NCI-H2081 treated with DMSO at 0.1 percent for 48 hours (cell line): ENCODE measurements at places on chromosomes 11 and 22.

DNA sequence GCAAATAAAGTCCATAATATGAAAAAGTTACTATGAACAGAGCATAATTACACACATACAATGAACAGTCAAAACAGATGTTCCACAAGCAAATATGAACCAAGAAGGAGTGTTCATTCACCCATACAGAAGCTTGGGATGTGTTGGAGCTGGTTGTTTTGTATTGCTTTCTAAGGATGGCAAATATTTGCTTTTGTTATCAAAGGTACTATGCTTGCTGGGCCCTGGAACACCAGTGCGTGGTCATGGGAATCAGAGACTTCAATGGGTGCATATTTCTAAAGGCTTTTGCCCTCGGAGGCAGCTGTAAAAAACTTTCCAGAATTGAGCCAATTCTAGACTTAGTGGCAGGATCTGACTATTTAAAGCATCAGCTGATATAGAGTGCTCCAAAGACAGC, 85.1 kb downstream of the BARX2 start:
- DNase-seq: no peak

DNA sequence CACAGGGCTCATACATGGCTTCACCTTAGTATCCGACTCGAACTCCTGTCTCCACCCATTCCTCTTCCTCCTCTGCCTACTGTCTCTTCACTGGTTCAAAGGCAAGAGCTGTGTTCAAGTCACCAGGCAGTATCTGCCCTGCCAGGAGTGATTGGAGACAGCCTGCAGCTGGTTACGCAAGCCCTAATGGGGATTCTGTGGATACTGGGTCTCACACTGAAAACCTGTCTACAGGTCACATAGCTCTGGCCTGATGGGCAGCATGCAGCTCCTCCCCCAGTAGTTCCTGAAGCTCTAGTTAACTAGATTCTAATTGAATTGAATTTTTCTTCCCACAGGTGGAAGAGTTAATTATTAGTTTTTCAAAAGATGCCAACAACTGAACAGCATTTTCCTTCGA, 332.2 kb downstream of the TMEM135 start:
- no peak for DNase-seq

- no peak for DNase-seq
These were observed 40.7 kb downstream of the MYH9 start for GRCh38 chr22:36347094-36347493.

DNA sequence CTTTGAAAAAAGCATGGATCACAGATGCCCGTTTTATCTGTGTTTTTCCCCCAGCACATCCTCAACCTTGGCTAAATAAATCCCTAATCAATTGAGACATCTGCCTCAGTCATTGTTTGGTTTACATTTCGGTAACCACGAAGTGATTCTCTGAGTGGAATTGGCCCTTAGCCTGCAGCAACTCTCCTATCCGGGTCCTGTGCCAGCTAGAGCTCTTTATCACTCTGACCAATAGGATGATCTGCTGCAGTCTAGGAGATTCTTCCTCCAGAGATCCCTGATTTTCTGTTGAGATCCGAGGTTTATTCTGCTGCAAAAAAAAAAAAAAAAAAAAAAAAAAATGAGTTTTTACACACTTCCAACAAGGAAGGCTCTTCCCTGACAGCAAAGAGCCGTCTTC, 137.3 kb downstream of the KCNA4 start:
- DNase-seq: no peak

GRCh38 chr22:40410731-40411505, 40.5 kb downstream of the SGSM3 start:
- no peak for DNase-seq

DNA sequence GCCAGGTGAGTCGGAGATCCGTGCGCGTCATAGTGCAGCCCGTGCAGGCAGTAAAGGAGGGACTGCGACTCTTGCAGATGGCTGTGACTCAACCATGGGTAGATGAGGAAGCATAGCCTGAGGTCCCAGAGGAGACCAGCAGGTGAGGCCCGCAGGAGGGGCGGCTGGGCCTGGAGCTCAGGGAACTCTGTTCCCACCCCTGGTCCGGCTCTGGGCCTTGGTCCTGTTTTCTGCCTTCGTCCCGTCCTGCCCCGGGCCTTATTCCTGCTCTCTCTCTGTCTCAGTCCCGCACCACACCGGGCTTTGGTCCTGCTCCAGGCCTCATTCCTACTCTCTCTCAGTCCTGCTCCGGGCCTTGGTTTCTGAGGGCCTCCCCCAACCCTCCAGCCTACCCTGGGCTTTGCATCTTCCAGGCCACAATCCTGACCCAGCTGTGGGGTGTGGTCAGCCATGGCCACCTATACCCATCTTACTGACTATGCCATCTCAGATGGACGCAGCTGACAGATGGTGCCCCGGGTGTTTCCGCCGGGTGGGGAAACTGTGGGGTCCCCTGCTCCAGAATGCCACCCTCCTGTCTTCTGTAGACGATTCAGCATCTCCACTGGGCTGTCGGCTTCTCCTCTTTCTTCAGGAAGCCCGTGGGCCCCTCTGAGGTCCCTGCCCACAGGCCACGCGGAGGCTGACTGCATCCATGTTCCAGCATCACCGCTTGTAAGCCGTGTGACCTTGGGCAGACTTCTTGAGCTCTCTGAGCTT, 1134.1 kb downstream of the BRD1 start:
- DNase-seq: no peak

DNA sequence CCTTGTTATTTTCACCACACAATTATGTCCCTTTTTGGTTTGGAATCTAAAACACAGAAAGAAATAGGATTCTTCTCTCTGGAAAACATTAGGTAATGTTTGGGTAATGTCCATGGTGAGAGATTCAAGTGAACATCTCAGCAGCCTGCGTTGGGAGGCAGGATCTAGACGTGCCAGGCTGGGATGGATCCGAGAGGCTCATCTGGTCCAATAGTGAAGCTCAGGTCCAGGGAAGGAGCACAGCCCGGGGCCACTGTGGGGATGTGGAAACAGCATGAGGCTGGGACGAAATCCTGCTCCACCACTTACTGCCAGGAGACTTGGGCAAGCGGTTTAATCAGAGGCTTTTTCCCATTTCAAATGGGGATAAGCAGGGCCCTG, 109.9 kb downstream of the CSNK2A3 start:
- no peak for DNase-seq

- DNase-seq: no peak
These were observed 53.2 kb downstream of the ALX4 start for GRCh38 chr11:44256673-44257291.

DNA sequence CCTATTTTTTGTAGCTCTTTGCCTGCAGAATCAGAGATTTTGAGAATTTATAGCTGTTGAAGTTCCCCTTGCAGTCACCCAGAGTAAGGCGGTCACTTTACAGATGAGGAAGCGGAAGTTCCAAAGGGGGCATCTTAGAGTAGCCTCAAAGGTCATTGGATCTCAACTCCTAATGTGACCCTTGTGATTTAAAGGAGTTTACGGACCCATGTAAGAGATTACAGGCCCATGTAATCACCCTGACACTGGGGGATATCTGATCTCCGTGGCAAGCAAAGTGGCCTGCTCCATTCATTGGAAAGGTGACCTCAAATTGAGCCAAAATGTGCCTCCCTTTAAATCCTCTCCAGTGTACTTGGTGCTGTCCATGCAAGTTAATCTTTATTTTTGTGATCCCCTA, 15.7 kb downstream of the P2RX3 start:
- no peak for DNase-seq
